Adrenal gland (tissue), 19 donors: ENCODE measurements at places on chromosomes 2 and 18. TPM values are rescaled to one million over a fixed set of nuclear protein-coding genes. Genes with fewer than 3 reads are reported as not detected.

DNA sequence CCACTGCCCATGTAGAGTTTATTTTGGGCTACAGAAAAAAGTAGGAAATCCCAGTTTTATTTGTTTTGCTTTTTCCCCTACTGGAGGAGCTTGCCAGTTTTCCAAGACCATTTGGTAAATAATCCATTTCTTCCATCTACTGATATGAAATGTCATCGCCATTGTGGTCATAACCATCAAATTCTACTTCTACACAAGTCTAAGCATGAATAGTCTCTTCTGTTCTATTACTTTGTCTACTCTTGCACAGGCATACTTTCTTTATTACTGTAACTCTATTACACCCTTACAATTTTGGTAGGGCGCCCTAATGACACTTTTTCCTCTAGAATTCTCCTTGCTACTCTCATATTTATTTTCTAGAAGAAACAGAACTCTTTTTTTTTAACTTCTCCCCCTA, 120.7 kb downstream of the ATAD2B start:
- no peak overlapping the region for H3K4me3 ChIP-seq
- DNase-seq: no peak
- H3K36me3 ChIP-seq: peaks cover 16% of the 10 kb centered on the region
- no peaks in the 10 kb centered on the region for H3K27me3 ChIP-seq
- peaks cover 22% of the 10 kb centered on the region for H3K4me1 ChIP-seq

- H3K4me3 ChIP-seq: no peak overlapping the region
- peak; percentile 43 for DNase-seq
- no peak overlapping the region for H3K27ac ChIP-seq
- H3K36me3 ChIP-seq: no peaks in the 10 kb centered on the region
Observed at GRCh38 chr2:21317131-21317530, 193.4 kb downstream of the TDRD15 start.

- H3K4me3 ChIP-seq: no peak overlapping the region
- H3K27ac ChIP-seq: no peak overlapping the region
- H3K4me1 ChIP-seq: no peaks in the 10 kb centered on the region
- DNase-seq: no peak
- H3K36me3 ChIP-seq: no peaks in the 10 kb centered on the region
Observed at GRCh38 chr18:51340332-51340731, 142.9 kb upstream of the MEX3C start.

DNA sequence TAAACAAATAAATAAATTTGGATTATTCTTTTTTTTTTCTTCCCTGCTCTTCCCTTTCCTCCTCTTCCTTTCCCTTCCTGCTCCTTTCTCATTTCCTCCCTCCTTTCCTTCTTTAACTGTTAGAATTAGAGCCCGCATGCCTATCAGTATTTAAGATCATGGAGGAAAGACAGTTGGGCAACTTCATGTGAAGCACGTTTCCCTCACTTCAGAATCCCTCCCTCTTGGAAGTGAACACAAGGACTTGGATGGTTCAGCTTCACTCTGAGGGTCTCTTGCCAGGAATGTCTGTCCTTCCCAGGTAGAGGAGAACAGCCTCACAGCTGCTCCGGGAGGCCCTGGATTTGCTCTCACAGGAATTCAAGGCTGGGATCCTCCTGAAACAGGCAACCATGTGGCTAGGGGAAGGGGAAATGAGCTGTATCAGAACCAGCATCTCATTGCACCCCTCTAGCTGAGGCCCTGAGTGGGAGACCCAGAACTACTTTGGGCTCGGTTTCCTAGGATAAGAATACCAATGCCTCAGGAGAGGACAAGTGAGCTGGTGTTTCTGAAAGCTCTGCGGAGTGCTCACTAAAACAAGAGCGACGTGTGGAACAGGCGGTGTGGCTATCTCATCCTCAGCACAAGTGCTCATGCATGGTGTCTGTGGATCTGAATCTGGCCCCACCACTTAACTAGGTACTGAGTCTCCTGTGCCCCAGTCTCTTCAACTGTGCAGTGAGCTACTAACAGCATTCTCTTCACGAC, 230.5 kb downstream of the MYCN start:
- H3K4me1 ChIP-seq: no peaks in the 10 kb centered on the region
- DNase-seq: no peak
- H3K36me3 ChIP-seq: no peaks in the 10 kb centered on the region
- H3K4me3 ChIP-seq: no peak overlapping the region

Gene MAP2
- polyA plus RNA-seq: 6.3 TPM

- no peak overlapping the region for H3K4me3 ChIP-seq
- no peaks in the 10 kb centered on the region for H3K27me3 ChIP-seq
- no peak for DNase-seq
- no peak overlapping the region for H3K27ac ChIP-seq
- no peaks in the 10 kb centered on the region for H3K36me3 ChIP-seq
Observed at GRCh38 chr18:76064998-76065397, 430.0 kb downstream of the ZNF516 start.

DNA sequence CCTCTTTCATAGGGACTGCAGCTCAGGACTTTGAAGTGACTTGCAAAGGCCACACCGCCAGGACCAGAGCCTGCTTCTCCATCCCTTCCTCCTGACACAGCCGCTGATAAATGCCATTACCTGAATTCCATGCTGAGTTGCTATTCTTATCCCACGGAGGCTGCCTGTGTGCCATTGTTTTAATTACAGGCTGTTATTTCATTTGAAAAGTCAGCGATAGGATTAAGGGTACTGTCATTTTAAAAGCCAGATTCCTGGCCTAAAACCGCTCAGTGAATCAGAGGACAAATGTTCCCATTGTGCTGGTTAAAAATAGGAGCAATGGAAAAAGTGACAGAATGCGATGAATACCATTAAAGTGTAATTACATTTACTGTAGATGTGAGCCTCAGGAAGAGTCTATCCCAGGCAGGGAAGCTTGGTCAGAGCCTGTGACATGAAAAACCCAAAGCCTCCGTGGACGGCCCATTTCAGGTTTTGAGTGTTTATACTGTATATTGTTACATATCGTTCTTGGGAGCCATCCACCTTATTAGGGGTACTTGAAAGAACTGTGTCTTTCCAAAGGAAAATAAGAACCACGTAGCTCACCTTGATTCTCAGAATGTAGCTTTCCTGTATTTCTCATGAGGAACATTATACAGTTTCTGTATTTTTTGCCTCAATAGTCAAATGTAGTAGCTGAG, 41.3 kb downstream of the PDCL3 start:
- no peaks in the 10 kb centered on the region for H3K4me1 ChIP-seq
- H3K36me3 ChIP-seq: no peaks in the 10 kb centered on the region
- H3K27ac ChIP-seq: no peak overlapping the region
- H3K27me3 ChIP-seq: no peaks in the 10 kb centered on the region
- DNase-seq: no peak

Gene CD226
- polyA plus RNA-seq: 0.24 TPM

GRCh38 chr2:169928463-169928864, 101.2 kb downstream of the UBR3 start:
- H3K4me1 ChIP-seq: peaks cover 3% of the 10 kb centered on the region
- H3K27me3 ChIP-seq: no peaks in the 10 kb centered on the region
- H3K36me3 ChIP-seq: peaks cover 17% of the 10 kb centered on the region
- DNase-seq: no peak
- H3K27ac ChIP-seq: no peak overlapping the region
- no peak overlapping the region for H3K4me3 ChIP-seq

- no peak overlapping the region for H3K27ac ChIP-seq
- H3K4me3 ChIP-seq: no peak overlapping the region
- no peaks in the 10 kb centered on the region for H3K36me3 ChIP-seq
- DNase-seq: peak; percentile 45
Observed at GRCh38 chr2:16773080-16773713, 107.6 kb upstream of the CYRIA start.

GRCh38 chr2:120016800-120017199, 3.9 kb downstream of the EPB41L5 start:
- no peaks in the 10 kb centered on the region for H3K36me3 ChIP-seq
- H3K27me3 ChIP-seq: no peaks in the 10 kb centered on the region
- H3K4me1 ChIP-seq: peaks cover 23% of the 10 kb centered on the region
- no peak overlapping the region for H3K27ac ChIP-seq
- DNase-seq: no peak

Gene G6PC2
- not detected for polyA plus RNA-seq

Gene COLEC12
- polyA plus RNA-seq: 1.5 TPM

Gene TDRD15
- polyA plus RNA-seq: not detected

Gene CYP20A1
- polyA plus RNA-seq: 10.9 TPM

Gene NLRC4
- polyA plus RNA-seq: 3.1 TPM

DNA sequence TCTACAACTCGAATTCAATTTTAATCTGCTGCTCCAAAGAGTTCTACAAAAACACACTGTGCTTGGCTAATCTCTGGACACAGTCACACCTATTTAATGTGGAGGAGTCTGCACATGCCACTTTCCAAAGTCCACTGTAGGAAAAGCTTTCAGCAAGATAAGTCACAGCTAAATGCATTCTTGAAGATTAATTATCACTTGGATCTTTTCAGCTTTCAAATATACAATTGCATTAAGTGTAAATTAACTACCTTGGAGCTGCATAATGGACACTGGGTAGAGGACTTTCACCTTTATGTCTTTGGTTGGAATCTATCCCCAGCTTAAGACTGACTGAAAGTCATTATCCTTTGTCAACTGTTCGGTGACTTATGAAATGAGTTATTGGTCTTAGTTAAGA, 565.1 kb downstream of the PIK3C3 start:
- H3K27me3 ChIP-seq: no peaks in the 10 kb centered on the region
- no peak overlapping the region for H3K27ac ChIP-seq
- DNase-seq: no peak
- H3K4me3 ChIP-seq: no peak overlapping the region

DNA sequence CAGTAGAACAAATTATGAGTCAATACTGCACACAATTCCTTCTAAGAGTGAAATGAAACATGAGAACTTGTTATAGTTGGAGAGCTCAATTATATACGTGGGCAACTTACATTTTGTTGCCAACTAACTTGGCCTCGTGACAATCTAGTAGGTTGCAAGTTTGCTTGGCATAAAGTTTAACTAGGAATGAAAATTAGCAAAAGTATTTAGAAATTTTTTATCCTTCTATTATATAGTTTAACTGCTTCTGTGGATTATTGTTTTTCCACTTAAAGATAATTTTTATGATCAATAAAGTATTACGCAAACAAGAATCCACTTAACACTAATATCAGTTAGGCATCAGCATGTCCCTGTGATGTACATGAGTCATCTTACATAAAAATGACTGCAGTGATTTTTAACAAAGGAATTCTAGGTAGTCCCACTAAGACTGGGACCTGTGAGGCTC, 41.1 kb downstream of the FAM124B start:
- H3K4me1 ChIP-seq: no peaks in the 10 kb centered on the region
- H3K4me3 ChIP-seq: no peak overlapping the region
- no peaks in the 10 kb centered on the region for H3K27me3 ChIP-seq
- no peak for DNase-seq

DNA sequence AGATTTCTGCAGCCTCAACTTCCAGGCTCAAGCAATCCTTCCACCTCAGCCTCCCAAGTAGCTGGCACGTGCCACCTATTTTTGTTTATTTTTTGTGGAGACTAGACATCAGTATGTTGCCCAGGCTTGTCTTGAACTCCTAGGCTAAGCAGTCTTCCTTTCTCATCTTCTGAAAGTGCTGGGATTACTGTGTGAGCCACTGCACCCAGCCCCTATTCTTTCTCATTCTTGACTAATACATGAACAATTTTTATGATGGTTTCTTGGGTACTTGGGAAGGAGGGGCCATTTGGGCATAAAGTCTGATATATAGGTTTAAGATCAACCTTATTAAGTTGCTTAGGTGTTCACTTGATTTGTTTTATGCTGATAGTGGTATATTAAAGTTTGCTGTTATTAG, 26.2 kb downstream of the EPC2 start:
- H3K27ac ChIP-seq: no peak overlapping the region
- H3K4me1 ChIP-seq: peaks cover 15% of the 10 kb centered on the region
- no peaks in the 10 kb centered on the region for H3K27me3 ChIP-seq

Gene WDR33
- polyA plus RNA-seq: 15.0 TPM

Gene CHRNA1
- not detected for polyA plus RNA-seq

Gene WNT10A
- not detected for polyA plus RNA-seq

Gene ALS2
- 9.9 TPM for polyA plus RNA-seq

- no peaks in the 10 kb centered on the region for H3K27me3 ChIP-seq
- DNase-seq: no peak
- H3K4me1 ChIP-seq: peaks cover 31% of the 10 kb centered on the region
- no peak overlapping the region for H3K4me3 ChIP-seq
Observed at GRCh38 chr2:43278564-43279220, 52.3 kb upstream of the ZFP36L2 start.

GRCh38 chr2:237242091-237242536, 156.4 kb downstream of the COPS8 start:
- H3K27me3 ChIP-seq: no peaks in the 10 kb centered on the region
- no peak for DNase-seq
- H3K4me3 ChIP-seq: no peak overlapping the region
- no peaks in the 10 kb centered on the region for H3K36me3 ChIP-seq

GRCh38 chr2:197426723-197427603, 7.9 kb downstream of the SF3B1 start:
- H3K36me3 ChIP-seq: peaks cover 12% of the 10 kb centered on the region
- peak overlapping the region; percentile 72 for H3K27ac ChIP-seq
- DNase-seq: no peak
- no peak overlapping the region for H3K4me3 ChIP-seq

Gene GPR75
- 0.47 TPM for polyA plus RNA-seq

GRCh38 chr2:189147989-189148388, 31.6 kb downstream of the COL5A2 start:
- no peaks in the 10 kb centered on the region for H3K36me3 ChIP-seq
- H3K27me3 ChIP-seq: no peaks in the 10 kb centered on the region
- no peak overlapping the region for H3K4me3 ChIP-seq
- DNase-seq: no peak
- no peak overlapping the region for H3K27ac ChIP-seq

Gene ASB18
- not detected for polyA plus RNA-seq

- H3K4me3 ChIP-seq: no peak overlapping the region
- H3K27me3 ChIP-seq: no peaks in the 10 kb centered on the region
- no peaks in the 10 kb centered on the region for H3K36me3 ChIP-seq
- DNase-seq: no peak
- no peak overlapping the region for H3K27ac ChIP-seq
Observed at GRCh38 chr18:21105936-21106335, 5.7 kb downstream of the ROCK1 start.

Gene TM4SF20
- not detected for polyA plus RNA-seq

DNA sequence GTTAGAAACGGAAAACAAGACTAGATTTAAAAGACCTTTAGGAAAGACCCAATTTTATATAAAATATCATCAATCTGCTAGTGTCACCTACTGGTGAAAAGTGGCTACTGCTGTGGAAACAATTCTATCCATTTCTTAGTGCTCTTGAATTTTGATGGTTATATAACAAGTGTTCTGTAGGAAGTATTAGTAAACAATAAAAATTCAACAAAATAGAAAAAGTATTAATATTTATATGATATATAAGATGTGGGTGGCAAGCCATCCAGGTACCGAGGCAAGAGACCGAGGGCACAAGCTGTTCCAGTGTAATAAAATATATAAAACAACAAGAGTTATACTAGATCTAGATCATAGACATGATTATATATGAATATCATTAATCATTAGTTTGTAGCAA, 6.2 kb upstream of the TMEM87B start:
- peak; percentile 66 for DNase-seq
- no peak overlapping the region for H3K4me3 ChIP-seq
- H3K36me3 ChIP-seq: no peaks in the 10 kb centered on the region
- no peak overlapping the region for H3K27ac ChIP-seq
- H3K27me3 ChIP-seq: no peaks in the 10 kb centered on the region
